Activated CD8-positive, alpha-beta T cell treated with anti-CD3 and anti-CD28 coated beads, Interleukin-2, amount 10 ng/mL, durations not matched to agents 7 days and 5 days (primary cell): ENCODE measurements at places on chromosomes 11 and 22. TPM values are rescaled to one million over a fixed set of nuclear protein-coding genes. Genes with fewer than 3 reads are reported as not detected.

DNA sequence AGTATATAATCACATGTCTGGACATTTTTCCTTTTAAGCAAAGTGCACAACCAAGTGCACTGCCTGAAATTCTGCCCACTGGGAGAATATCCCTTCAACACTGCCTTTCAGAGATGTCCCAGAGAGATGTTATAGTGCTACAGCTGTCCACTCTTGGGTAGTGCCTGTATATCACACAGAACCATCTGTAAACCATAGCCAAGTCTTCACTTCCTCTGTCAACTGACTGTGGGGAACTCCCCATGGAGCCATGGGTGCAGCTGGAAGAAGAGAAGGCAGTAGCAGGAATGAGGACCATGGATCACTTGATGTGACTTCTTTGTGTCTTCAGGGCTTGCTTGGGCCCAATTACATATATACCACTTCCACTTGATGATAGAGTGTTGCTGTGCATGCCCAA, 44.6 kb upstream of the LIN7C start:
- H3K4me1 ChIP-seq: no peaks in the 10 kb centered on the region
- no peaks in the 10 kb centered on the region for H3K27me3 ChIP-seq
- no peaks in the 10 kb centered on the region for H3K36me3 ChIP-seq

DNA sequence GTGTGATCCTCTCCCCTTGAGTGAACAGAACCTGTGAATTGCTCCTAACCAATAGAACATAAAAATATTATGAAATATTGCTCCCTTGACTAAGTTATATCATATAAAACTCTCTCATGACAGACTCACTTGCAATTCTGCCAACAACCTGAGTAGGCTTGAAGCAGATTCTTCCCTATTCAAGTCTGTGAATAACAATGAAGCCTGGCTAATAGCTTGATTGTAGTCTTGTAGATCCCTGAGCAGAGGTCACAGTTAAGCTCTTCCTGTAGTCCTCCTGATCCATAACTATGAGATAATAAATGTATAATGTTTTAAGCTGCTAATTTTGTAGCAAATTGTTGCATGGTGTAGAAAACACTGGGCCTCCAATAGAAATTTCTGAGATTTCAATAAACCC, 540.1 kb upstream of the TENM4 start:
- H3K27ac ChIP-seq: no peak overlapping the region
- no peaks in the 10 kb centered on the region for H3K36me3 ChIP-seq
- no peak overlapping the region for H3K4me3 ChIP-seq
- no peaks in the 10 kb centered on the region for H3K27me3 ChIP-seq

GRCh38 chr22:30354644-30355043, 2.0 kb downstream of the SF3A1 start:
- H3K4me3 ChIP-seq: no peak overlapping the region
- peaks cover 55% of the 10 kb centered on the region for H3K36me3 ChIP-seq
- DNase-seq: no peak
- H3K27me3 ChIP-seq: no peaks in the 10 kb centered on the region
- H3K27ac ChIP-seq: peak overlapping the region; percentile 33

DNA sequence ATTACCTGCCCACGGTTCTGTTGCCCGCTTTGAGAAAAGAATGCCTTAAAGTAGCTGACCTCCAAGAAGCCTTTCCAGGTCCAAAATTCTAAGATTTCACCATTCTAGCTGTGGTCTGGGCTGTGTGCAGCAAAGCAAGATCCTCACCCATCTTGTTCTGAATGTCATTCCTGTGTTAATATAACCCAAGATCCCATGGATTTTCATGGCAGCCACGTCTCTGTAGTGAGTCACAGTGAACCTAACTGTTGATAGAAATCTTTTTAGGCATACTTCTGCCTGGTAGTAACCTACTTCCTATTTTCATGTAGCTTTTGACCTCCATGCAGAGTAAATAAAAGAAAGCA, 210.0 kb downstream of the NAV2 start:
- peaks cover 10% of the 10 kb centered on the region for H3K27me3 ChIP-seq
- H3K4me1 ChIP-seq: no peaks in the 10 kb centered on the region
- H3K4me3 ChIP-seq: no peak overlapping the region
- DNase-seq: no peak
- H3K27ac ChIP-seq: no peak overlapping the region
- no peaks in the 10 kb centered on the region for H3K36me3 ChIP-seq

- H3K4me1 ChIP-seq: no peaks in the 10 kb centered on the region
- no peaks in the 10 kb centered on the region for H3K27me3 ChIP-seq
- H3K4me3 ChIP-seq: no peak overlapping the region
- H3K36me3 ChIP-seq: no peaks in the 10 kb centered on the region
These were observed 971.7 kb upstream of the CHORDC1 start for GRCh38 chr11:91194546-91194945.

DNA sequence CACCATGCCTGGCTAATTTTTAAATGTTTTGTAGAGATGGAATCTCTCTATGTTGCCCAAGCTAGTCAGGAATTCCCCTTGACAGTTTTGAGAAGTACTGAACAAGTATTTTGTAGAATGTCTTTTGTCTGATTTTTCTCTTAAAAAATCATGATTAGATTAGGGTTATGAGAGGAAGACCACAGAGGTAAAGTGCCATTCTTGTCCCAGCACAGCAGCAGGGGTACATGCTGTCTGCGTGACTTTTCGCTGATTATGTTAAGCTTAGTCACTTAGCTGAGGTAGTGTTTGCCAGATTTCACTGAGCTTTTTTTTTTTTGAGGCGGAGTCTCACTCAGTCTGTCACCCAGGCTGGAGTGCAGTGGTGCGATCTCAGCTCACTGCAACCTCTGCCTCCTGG, 13.6 kb upstream of the NUP160 start:
- H3K4me1 ChIP-seq: peaks cover 42% of the 10 kb centered on the region
- H3K27me3 ChIP-seq: peaks cover 9% of the 10 kb centered on the region
- H3K27ac ChIP-seq: no peak overlapping the region
- no peak for DNase-seq

DNA sequence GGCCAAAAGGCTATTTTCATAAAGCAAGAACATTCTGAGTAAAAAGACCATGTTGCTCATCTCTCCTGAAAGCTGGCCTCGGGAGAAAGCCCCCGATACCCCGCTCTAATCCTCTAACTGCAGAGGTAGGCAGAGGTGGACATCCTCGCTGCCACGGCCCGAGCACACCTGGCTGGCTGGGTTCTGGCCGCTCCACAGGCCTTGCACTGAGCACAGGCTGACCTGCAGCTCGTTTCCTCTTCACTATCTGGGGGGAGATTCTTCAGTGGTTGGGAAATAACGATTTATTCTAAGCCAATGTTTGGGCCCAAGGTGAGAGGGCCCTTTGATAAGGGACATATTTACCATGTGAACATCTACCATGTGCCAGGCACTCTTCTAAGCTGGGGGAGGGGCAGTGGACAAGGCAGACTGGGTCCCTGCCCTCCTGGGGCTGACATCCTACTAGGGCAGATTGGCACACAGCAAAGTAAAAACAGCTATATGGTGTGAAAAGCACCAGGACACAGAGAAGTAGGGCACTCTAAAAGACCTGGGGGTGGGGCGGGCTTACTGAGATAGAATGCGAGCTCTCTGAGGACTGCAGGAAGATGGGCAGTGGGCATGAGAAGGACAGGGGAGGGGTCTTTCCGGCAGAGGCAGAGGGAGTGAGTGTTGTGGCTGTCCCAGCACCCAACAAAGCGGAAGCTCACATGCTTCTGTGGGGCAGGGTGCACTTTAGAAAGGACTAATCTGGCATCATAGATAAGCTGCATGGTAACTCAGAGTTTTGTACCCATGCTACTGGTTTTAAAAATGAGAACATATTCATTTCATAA, 65.5 kb upstream of the ARFGAP3 start:
- peaks cover 26% of the 10 kb centered on the region for H3K4me1 ChIP-seq
- peak overlapping the region; percentile 19 for H3K27ac ChIP-seq
- H3K4me3 ChIP-seq: no peak overlapping the region
- no peaks in the 10 kb centered on the region for H3K27me3 ChIP-seq

KRTAP5-11 gene
- not detected for total RNA-seq

TRIM44 gene
- 33.8 TPM for total RNA-seq
